ENCODE measurements at places on chromosomes 16 and 17.

GRCh38 chr16:78553268-78554039 lies 454.0 kb downstream of the WWOX start:
- no peak for DNase-seq

DNA sequence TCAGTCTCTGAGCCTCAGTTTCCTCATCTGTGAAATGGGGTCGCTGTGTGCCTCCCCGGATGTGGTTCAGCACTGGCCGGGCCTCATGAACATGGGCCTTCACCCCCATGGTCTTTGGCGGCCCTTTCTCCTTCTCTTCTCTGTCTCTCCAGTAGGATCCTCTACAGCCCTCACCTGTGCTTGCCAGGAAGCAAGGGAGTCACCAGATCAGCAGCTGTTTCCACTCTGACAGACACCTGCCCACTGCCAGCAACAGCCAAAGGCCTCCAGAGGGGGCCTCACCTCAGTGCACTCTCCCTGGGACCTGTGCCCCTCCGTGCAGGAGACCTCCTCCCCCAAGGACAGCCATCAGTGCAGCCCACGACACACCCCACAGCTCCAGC lies 89.4 kb downstream of the C16orf78 start:
- DNase-seq, result peak; percentile 21

GRCh38 chr17:50909765-50910605 lies 43.8 kb upstream of the TOB1 start:
- no peak for DNase-seq

DNA sequence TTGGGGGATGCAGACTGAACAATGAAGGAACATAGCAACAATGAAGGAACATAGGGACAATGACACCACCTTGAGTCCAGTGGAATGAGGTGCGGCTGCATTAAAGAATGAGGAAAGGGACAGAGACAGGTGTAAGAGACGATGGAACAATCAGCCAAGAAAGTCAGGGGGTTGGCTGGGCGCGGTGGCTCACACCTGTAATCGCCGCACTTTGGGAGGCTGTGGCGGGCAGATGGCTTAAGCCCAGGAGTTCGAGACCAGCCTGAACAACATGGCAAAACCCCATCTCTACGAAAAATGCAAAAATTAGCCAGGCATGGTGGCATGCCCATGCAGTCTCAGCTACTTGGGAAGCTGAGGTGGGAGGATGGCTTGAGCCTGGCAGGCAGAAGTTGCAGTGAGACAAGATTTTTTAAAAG lies 13.6 kb upstream of the CBFB start:
- DNase-seq, result no peak

DNA sequence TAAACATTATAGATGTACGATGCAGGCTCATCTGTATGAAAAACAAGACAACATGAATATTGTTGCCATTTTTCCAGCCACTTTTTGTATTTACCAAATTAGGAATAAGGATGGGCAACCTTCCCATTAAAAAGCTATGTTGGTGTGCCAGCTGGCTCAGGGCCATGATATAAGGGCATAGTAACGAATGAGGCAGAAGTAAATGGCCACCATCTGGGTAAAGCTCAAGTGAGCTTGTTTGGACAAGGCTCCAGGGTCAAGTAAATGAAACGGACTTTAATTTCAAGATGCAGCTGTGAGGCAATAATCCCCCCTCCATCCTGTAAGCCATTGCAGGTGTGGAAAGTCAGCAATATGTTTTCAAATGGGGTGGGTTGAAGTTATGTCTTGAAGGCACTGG lies 930.9 kb upstream of the CDH8 start:
- peak; percentile 83 for DNase-seq

GRCh38 chr16:7051591-7052349 lies 280.9 kb upstream of the RBFOX1 start:
- no peak for DNase-seq

DNA sequence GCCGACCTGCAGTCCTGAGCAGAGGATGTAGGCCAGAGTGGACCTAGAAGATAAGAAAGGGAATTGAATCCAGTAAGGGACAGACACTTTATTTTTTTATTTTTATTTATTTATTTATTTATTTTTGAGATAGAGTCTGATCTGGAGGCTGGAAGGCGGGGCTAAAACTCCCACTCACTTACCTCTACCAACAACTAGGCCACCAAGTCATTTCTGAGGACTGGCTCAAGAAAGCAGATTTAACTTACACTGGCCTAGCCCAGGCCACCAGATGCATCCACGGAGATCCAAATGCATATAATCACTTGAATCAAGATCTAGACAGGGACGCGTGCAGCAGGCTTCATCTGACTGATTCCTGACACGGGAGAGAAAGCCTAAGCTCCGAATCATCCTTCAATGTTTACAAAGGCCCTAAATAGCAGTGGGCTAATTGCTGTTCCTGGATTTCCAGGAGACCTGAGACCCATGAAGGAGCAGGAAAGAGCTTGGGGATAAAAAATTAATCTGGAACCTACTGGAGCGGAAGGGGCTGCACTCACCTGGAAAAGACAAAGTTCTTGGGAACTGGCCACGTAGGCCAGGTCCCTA lies 1.1 kb upstream of the ALOX12 start:
- no peak for DNase-seq
